Heart right ventricle (tissue), 16 donors: ENCODE measurements at places on chromosomes 11 and 22. TPM values are rescaled to one million over a fixed set of nuclear protein-coding genes. Genes with fewer than 3 reads are reported as not detected.

DNA sequence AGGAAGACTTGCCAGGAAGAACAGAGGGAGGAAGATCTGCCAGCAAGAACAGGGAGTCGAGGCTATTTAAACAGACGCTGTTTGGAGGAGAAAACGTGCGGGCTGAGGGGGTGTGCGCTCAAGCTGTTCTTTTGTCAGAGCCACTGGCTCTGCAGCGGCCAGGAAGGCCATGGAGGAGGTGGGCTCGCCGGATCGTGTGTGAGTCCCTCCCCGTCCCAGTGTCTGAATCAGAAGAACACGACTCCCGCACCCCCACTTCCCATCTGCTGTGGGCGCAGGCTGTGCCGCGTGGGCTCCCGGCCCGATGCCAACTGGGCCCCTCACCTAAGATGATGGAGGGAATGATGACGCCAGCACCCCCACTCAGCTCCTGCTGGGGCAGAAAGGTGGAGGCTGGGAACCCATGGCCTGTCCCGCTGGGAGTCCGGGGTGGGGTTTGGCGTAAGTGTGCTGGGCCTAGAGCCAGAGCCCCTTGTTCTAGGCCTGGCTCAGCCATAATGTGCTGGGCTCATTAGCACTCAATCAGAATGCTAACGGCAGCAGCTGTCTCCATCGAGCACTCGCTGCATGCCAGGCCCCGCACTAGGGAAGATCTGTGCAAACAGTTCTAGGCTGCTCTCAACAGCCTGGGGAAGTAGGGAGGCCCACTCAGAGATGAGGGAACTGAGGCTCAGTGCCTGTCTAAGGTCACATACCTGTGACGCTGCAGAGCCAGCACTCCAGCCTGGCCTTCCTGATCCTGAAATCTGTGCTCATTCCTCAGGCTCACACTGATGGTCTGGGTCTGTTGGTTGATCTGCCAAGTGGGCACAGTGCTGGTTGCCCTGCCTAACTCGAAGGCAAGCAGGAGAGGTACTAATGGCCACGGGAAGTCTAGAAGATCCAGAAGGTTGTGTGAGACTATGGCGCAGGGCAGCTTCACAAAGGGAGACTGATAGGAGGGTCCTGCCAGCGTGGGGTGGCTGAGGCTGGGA is 11.5 kb downstream of the NPTXR start:
- H3K27ac ChIP-seq, result no peak overlapping the region
- H3K4me1 ChIP-seq, result no peaks in the 10 kb centered on the region
- H3K27me3 ChIP-seq, result no peaks in the 10 kb centered on the region
- H3K36me3 ChIP-seq, result no peaks in the 10 kb centered on the region
- no peak for DNase-seq

Gene GSTT2B
- 1.5 TPM for total RNA-seq

DNA sequence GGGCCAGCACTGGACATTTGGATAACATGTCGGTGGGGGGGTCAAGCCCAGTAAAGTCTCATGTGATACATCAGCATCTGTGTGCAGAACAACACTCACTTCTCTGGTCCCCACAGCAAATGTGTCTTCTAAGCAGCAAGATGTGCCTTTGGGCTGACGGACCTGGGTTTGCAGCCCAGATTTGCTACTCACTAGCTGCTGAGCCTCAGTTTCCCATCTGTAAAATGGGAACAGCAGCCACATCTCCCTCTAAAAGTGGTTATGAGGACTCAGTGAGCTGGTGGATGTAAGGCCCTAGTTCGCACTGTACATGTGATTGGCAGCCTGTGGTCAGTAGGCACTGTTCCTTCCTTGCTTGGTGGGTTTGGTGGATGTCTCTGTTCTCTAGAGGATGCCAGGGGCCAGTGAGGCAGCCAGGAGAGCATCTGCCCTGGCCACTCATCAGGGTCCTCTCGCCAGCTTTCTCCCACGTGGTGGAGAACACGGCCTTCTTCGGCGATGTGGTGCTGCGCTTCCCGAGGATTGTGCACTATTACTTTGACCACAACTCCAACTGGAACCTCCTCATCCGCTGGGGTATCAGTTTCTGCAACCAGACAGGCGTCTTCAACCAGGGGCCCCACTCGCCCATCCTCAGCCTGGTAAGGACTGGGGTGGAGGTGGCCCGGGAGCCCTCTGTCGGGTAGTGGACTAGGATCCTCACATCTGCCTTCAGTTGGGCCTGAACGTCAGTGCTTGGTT is 12.5 kb downstream of the CCDC134 start:
- DNase-seq, result no peak
- no peak overlapping the region for H3K4me3 ChIP-seq
- H3K4me1 ChIP-seq, result no peaks in the 10 kb centered on the region
- no peak overlapping the region for H3K27ac ChIP-seq
- H3K36me3 ChIP-seq, result peaks cover 37% of the 10 kb centered on the region
- no peaks in the 10 kb centered on the region for H3K27me3 ChIP-seq

- H3K36me3 ChIP-seq, result no peaks in the 10 kb centered on the region
- H3K27me3 ChIP-seq, result no peaks in the 10 kb centered on the region
- no peak for DNase-seq
- H3K4me1 ChIP-seq, result peaks cover 72% of the 10 kb centered on the region
- H3K27ac ChIP-seq, result no peak overlapping the region
- no peak overlapping the region for H3K4me3 ChIP-seq
Measured at GRCh38 chr22:40196628-40197360, 19.1 kb downstream of the TNRC6B start.

- H3K4me3 ChIP-seq, result no peak overlapping the region
- no peak overlapping the region for H3K27ac ChIP-seq
- H3K36me3 ChIP-seq, result no peaks in the 10 kb centered on the region
- H3K4me1 ChIP-seq, result peaks cover 66% of the 10 kb centered on the region
- H3K27me3 ChIP-seq, result no peaks in the 10 kb centered on the region
- no peak for DNase-seq
Measured at GRCh38 chr11:19869466-19869865, 156.8 kb downstream of the NAV2 start.

DNA sequence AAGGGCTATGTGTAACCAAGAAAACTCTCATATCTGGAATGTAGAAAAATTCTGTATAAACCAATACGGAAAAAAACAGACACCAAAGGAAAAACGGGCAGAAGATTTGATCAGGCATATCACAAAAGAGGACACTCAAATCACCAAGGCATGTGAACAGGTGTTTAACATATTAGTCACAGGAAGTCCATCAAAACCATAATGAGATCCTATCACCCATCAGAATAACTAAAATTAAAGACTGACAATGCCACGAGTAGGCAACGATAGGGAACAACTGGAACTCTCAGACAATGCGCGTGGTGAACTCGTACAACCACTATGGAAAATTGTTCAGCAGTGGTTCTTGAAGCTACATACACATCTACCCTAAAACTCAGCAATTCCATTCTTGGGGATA is 94.5 kb downstream of the MICAL3 start:
- H3K4me1 ChIP-seq, result peaks cover 49% of the 10 kb centered on the region
- H3K36me3 ChIP-seq, result no peaks in the 10 kb centered on the region
- H3K4me3 ChIP-seq, result no peak overlapping the region
- no peak overlapping the region for H3K27ac ChIP-seq
- H3K27me3 ChIP-seq, result no peaks in the 10 kb centered on the region
- DNase-seq, result no peak

Gene ADAMTS15
- 7.7 TPM for total RNA-seq

Gene LINC01488
- 0.23 TPM for total RNA-seq

- no peak overlapping the region for H3K4me3 ChIP-seq
- H3K27ac ChIP-seq, result no peak overlapping the region
- no peaks in the 10 kb centered on the region for H3K4me1 ChIP-seq
- H3K27me3 ChIP-seq, result peaks cover 39% of the 10 kb centered on the region
Measured at GRCh38 chr11:115642660-115643059, 138.4 kb upstream of the CADM1 start.

Gene OLFML1
- total RNA-seq, result 8.3 TPM

DNA sequence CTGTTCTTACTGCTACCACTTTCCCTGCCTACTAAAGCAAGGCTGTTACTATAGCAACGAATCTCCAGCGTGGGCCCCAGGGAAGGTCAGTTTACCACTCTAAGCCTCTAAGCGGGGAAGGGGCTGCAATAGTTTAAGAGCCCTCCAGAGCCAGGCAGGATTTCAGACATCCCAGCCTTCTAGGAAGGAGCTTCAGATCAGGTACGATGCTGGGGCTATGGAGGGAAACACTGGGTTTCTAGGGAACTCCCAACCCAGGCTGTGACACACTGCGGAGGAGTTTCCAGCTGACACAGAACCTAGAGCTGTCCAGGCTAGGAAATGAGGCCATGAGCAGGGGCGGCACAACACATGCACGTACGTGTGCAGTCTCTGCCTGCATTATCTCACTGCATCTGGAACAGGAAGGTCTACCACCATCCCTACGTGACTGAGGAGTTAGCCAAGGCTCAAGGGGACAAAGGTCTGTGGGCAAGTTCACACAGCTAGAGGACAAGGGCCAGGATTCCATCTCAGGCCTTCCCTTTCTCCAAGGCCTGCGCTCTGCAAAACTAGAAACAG is 20.4 kb downstream of the HPS4 start:
- DNase-seq, result no peak
- peaks cover 21% of the 10 kb centered on the region for H3K4me1 ChIP-seq
- H3K36me3 ChIP-seq, result peaks cover 100% of the 10 kb centered on the region
- H3K27me3 ChIP-seq, result no peaks in the 10 kb centered on the region
